CD4-positive, alpha-beta T cell treated with Interferon alpha-2 for 1 hour (primary cell): ENCODE measurements at places on chromosomes 1 and 21.

GRCh38 chr21:46457801-46458314 is 833 bp upstream of the DIP2A start:
- no peak for DNase-seq

DNA sequence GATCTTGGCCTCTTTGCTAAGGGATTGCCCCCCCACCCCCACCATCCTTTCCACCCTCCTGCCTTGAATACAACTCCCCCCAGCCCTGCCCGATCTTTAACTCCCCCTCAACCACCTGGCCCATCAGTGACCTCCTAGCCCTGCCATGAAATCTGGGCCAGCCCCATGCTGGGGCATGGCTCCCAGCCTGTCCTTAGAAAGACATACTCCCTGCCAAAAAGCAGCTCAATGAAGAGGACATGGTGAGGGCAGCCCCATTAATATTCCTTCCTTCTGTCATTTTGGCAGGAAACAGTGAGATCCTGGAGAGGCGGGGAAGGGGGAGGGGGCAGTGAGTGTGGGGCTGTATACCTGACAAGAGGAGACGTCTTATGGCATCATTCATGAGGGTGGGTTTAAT is 66.8 kb upstream of the DISP3 start:
- DNase-seq: no peak

GRCh38 chr1:84350550-84350949 is 47.7 kb upstream of the DNASE2B start:
- DNase-seq: no peak

GRCh38 chr1:71565262-71565661 is 484.4 kb upstream of the ZRANB2 start:
- DNase-seq: no peak

GRCh38 chr1:74584185-74584584 is 71.8 kb upstream of the LRRC53 start:
- DNase-seq: no peak

- no peak for DNase-seq
Observed at GRCh38 chr1:245378745-245379144, 224.0 kb downstream of the KIF26B start.

DNA sequence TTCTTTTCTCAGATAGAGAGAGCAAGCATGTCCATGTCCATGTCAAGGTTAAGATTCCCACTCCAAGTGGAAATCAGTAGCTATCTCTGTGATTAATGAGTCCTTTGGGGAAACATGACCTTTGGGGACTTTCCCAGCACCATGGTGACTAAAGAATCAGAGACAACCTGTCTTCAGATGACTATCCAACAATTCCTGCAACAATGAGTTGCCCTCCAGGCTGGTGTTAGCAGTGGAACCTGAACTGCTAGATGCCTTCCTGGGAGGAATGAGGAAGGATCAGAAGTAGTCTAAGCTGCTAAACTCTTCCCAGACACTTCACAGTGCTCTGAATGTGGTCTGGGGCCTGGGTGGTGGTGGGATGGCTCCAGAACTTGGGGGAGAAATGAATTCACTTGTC is 6.5 kb downstream of the S100A9 start:
- no peak for DNase-seq

- DNase-seq: peak; percentile 98
Observed at GRCh38 chr21:41425954-41426675, at the start of gene MX1. TSS of gene MX1 (plus strand) at chr21:41426239. CDS start at chr21:41432071, 5,832 bp downstream.

DNA sequence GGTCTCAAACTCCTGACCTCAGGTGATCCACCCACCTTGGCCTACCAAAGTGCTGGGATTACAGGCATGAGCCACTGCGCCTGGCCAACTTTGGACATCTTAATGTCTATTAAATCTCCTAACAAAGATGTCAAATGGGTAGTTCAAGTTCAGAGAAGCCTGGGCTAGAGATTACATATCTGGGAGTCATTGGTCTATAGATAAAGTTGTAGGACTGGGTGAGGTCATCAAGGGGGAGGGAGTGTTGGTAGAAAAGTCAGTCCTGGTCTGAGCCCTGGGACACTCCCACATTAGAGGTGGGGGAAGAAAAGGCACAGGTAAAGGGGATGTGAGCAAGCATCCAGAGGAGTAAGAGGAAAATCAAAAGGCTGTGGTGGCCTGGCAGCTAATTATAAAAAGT is 6.6 kb downstream of the UBIAD1 start:
- no peak for DNase-seq

DNA sequence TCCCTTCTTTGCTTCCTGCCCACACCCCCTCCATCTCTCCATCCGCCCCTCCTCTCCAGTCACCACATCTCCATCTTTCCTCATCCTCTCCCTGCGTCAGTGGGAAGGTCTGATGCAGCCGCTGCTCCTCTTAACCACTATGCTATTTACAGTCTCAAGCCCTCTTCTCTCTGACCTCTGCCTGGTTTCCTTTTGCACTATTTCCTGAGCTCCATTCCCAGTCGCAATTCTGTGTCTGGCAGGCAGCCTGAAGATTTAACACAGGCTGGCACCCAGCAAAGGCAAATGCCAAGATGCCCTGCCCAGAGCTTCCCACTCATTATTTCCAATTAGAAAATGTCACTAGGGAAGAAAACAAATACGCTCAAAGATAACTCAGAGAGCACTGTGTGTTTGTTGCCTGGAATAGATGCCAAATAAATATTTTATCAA is 89.6 kb upstream of the LPGAT1 start:
- DNase-seq: no peak

DNA sequence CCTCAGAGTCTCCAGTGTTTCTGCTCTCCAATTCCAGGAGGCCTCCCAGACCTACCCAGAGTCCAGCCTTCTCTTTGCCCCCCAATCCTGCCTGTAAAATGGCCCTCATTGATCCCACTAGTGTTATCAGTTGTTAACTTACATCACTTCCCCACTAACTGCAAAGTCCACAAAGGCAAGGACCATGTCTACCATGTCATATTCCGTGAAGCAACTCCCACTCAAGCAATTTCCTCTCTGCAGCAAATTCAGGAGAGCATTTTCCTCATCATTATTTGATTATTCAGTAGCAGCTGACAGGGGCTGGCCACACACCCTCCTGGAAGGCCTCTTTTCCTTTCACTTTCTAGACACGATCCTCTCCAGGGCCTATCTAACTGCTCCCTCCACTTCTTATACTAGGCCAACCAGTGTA is 153.5 kb downstream of the RERE start:
- no peak for DNase-seq

DNA sequence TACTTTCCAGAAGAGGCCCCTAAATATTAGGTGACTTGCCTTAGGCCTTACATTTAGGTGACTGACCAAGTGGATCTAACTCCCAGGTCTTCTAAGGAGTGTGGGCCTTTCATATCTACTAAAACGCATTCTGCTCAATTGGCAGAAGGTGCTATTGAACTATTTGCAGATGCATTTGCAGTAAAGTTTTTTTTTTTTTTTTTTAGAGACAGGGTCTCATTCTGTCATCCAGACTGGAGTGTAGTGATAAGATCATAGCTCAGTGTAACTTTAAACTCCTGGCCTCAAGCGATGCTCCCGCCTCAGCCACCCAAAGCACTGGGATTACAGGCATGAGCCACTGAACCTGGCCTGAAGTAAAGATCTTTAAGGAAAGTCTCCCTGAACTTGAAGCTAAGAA is 13.0 kb upstream of the ACBD6 start:
- DNase-seq: no peak

GRCh38 chr1:162169031-162169790 is 99.7 kb downstream of the NOS1AP start:
- DNase-seq: no peak

GRCh38 chr1:35666216-35666615 is 24.9 kb upstream of the PSMB2 start:
- DNase-seq: no peak

- DNase-seq: no peak
Observed at GRCh38 chr1:32761253-32761877, 55.8 kb downstream of the YARS1 start.

DNA sequence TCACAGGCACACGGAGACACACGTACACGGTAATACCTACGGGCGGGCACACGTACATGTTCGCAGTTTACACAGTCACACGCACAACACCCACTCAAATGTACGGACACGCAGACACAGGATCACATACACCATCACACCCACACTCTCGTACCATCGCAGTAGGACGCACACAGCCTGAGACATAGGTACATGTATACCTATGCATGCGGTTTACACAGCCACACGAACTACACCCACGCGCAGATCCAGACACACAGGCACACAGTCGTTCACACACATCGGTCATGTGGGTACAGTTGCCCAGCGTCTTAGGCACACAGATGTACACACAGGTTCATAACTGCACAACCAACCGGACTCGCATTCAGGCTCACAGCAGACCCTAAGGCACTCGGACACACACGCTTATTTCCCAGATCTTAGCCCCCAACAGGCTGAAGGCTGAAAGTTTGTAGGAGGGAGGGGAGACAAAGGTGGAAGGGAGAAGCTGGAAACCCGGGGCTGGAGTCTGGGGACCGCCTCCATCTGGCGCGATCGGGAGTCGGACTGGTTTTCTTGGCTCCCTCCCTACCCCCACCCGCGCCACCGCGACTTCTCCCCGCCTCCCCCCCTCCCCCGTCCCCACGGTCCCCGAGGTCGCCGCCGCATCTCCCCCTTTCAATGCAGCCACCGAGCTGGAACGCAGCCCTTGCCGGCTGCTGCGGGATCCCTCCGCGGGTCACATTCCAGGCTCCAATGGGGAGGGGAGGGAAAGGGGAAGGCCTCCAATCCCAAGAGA is 51.9 kb upstream of the SYNC start:
- peak; percentile 25 for DNase-seq

DNA sequence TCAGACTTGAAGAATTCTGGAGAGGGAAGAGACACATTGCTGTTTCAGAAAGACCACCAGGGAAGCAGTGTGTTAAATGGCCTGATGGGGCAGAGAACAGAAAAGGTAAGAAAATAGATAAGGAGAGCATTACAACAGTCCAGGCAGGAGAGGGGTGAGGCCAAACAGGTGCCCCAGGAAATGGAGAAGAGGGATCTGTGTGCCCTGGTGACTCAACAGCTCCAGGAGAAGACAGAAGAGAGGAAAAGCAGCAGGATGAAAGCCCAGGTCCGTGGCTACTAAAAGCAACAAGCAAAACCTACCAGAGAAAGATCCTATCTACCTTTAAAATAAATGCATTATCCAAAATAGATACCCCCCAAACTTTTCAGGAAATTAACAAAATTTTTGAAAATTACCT is 9.2 kb downstream of the TP53BP2 start:
- no peak for DNase-seq

DNA sequence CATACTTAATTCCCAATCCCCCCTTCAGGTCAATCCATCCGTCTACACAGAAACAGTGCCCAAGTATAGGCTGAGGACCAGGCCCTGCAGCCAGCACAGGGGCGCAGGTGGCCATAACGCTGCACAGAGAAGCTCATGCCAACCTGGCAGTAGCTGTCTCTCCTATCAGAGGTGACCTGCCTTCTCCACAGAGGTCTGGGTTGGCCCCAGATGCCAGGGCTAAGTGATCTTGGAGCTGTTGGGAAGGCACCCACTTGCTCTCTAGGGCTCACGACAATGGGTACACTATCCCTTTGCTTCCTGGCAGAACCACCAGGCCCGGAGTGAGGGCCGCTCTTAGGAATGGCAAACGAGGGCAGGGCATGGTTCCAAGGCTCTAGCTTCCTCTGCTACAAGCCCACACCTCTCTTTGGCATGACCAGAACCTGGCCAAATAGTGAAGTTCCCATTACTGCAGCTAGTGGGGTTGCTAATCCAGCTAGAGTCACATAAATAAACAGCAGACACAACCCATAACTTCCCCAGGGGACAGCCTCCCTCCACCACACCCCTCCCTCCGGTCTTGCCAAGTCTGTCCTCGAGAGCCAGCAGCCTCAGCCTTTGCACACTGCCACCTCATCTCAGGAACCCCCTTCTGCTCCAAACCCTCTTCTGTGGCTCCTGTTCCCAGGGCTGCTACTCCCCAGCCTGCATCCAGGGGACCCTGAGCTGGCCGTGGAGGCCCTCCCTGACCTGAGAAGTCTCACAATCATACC is 113.0 kb downstream of the GLIS1 start:
- DNase-seq: no peak

GRCh38 chr1:203103829-203104495 is 18.1 kb upstream of the MYOG start:
- no peak for DNase-seq

- DNase-seq: no peak
Observed at GRCh38 chr1:206979379-206980043, 9.3 kb upstream of the FCAMR start.

GRCh38 chr1:9833632-9834031 is 9.9 kb upstream of the CLSTN1 start:
- no peak for DNase-seq
